ENCODE measurements at places on chromosomes 5 and 9. TPM values are rescaled to one million over a fixed set of nuclear protein-coding genes. Genes with fewer than 3 reads are reported as not detected.

- no peak for DNase-seq
Observed at GRCh38 chr5:174744896-174745295, 20.5 kb downstream of the MSX2 start.

Gene SPAAR
- 3.2 TPM for polyA plus RNA-seq

DNA sequence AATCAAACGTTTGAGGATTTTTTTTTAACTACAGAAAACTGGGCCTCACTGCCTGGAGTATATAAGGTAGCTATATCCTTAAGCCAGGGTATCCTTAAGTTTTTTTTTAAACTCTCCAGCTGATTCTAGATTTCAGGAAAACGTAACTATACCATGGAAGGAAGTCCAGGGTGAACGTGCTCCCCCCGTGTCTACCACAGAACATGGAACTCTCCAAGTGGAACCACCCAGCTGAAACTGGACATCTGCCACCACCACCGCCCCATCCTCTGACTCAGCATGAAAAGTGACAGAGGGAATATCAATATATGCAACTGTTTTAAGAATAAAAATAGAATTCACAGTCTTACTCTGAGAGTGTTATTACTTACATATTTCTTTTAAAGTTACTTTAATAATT is 61.3 kb downstream of the DROSHA start:
- DNase-seq: no peak

DNA sequence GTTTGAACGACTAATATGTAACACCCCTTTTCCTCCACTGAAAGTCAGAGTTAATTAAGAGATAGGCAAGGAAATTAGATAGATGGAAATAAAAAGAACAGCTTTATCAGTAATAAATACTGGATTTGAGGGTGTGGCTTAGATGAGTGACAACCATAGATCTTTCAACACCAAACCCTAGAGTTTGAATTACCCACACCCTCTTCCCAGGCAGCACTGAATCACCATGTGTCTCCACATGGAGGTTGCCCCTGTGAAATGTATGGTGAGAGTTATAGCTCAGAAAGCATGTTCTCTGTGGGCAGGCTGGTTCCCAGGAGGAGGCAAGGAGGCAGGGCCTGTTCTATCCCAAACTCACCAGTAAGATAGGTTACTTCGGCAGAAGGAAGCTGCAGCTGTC is 69.7 kb downstream of the TMEM174 start:
- no peak for DNase-seq

DNA sequence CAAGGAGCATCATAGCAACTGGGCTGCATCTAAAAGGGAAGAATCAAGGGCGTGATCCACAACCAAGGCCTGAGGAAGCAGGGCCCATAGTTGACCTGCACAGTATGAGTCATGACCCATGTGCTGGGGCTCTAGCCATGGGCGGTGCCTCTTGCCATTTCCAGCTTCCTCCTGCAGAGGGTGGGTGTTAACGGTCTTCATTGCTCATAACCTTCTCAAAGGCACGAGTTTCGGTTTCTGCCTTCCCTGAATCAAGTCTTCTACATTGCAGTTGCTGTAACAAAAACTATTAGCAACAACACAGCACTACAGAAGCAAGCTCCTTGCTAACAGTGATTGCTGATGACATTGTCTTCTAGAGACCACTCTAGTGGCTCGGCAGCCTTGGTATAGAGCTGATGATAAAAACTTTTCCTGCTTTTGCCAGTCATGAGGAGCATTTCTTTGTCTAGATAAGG is 66.9 kb downstream of the CTSL start:
- DNase-seq: no peak

DNA sequence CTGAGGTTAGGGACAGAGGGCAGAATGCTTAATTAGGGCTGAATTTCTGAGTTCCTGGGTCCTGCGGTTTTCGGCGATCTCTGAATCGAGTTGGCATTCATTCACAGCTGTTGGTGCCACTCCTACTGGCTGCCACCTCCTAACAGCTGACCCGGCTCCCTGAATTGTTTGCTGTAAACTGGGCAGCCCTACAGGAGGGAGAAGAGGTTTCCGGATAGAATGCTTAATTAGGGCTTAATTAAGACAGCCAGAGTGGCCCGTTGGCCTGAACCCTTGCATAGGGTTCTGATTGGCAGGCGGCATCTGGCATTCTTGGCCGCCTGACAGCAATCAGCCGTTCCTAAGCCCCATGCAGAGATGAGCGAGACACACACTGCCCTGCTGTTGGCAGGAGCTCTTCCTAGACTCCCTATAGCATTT is 25.7 kb downstream of the FRMPD1 start:
- DNase-seq: no peak

Gene LIX1
- 0.65 TPM for polyA plus RNA-seq

DNA sequence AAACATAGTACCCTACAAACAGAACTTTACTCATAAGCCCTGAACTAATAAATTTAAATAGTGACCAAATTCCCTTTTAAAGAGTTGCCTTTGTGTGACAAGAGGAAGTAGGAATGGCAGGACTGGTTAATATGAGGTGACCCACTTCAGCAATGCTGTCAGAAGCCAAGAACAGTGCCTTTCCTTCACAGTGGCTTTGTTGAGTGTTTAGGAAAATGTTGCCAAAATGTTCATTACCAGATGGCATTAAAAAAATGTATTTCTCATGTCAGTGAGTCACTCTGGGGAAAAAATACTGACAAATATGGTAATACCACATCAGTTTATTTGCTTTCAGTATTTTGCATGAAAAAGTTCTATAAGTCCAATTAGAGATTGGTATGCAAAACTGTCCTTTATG is 103.3 kb downstream of the DIRAS2 start:
- DNase-seq: no peak

DNA sequence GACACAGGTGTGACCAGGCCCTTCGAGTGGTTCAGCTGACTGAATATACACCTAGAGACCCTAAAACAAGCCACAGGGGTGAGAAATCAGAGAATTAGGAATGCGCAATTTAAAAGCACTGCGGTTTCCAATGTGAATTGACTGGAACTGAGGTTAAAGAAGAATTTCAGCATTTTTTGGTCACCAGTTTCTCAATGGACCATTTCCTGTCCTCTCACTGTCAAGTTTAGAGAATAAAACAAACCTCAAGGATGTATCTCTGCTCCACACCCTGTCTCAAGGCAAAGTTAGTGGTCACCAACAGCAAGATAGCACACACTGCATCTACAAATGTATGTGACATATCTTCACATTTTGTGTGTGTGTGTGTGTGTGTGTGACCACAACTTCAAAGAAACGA is 143.8 kb upstream of the MAP3K1 start:
- DNase-seq: no peak

DNA sequence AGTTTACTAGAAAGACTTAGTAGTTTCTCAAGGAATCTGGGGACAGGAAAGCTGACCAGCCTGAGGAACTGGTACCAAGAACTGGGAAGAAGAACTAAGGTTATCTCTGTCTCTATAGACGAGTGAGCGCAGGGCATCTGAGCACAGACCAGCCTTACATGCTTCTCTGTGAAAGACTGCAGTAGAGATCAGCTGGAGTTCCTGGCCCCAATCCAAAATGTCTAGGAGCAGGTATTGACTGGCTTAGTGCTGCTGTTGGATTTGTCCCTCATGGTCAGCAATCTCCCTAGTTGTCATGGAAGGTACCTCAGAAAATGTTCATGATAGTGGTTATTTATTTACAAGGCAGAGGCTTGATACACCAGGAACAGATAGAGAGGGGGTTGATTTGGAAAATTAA is 13.3 kb downstream of the NUP214 start:
- DNase-seq: no peak

GRCh38 chr5:78544561-78545201 is 103.9 kb downstream of the LHFPL2 start:
- DNase-seq: peak; percentile 22

GRCh38 chr5:32583582-32584232 is 1.6 kb upstream of the SUB1 start:
- no peak for DNase-seq

Gene ECSCR
- 31.9 TPM for polyA plus RNA-seq

DNA sequence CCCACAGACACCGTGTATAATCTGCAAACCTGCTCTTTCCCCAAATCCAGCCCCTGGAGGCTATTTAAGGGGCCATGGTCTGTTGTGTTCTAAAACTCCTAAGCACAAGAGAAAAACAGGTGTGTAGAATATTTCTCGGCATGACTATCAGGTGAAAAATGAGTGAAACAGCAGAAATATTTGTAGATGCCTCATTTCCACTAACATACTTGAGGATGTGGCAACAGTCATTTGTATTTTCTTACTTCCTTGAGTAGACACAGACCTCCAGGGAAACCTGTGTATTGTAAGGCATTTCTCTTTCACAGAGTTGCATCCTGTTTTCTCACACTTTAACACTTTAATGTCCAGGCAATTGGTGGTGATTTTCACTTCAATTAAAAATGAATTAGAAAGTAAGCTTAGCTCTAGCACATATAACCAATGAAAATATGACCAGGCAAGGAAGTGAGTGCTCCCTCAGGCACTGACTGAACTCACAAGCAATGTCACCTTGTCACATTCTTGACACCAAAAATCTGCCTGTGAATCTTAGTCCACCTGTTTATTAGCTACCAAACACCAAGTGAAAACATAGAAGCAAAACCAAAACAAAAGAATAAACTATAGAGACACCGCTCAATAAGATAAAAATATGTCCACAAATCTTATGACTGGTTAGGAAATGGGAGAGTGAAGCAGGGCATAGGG is 64.4 kb downstream of the DIRAS2 start:
- no peak for DNase-seq

DNA sequence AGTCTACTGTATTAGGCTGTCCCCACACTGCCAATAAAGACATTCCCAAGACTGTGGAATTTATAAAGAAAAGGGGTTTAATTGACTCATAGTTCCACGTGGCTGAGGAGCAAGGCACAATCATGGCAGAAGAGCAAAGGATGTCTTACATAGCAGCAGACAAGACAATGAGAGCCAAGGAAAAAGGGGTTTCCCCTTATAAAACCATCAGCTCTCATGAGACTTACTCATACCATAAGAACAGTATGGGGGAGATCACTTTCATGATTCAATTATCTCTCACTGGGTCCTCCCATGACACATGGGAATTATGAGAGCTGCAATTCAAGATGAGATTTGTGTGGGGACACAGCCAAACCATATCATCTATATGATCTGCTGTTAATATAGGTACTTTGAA is 14.8 kb upstream of the FSTL4 start:
- no peak for DNase-seq

GRCh38 chr5:140214831-140215230 is 39.8 kb downstream of the CYSTM1 start:
- no peak for DNase-seq

GRCh38 chr5:142881076-142881783 is 111.1 kb downstream of the ARHGAP26 start:
- DNase-seq: no peak

DNA sequence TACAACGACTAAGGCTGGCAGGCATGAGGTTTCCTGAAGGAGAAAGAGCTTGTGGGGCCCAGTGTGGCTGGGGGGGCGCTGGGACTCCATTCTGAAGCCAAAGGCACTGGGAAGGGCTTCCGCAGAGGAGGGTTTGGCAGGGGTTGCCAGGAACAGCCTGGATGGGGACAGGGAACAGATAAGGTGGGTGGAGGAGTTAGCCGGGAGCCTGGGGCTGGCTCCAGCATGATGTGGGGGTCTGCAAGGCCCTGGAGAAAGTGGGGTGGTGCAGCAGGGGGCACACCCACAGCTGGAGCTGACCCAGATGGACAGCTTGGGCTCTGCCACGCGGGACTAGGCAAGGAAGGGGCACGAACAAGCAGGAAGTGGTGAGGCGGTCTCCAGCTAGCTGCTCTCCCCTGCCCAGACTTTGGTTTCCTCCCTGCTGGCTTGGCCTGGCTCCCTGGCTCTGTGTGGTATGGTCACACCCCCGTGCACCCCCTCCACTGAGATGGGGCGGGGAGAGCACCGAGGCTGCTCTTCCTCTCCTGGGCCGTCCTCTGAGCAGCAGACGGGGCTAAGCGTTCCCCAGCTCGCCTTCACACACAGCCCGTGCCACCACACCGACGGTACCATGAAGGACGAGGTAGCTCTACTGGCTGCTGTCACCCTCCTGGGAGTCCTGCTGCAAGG is at the start of gene LTC4S:
Gene LTC4S (plus strand): TSS at position 519 of the 672 bp plus-strand sequence. CDS start 95 bp downstream, at position 614.
- DNase-seq: peak; percentile 56

DNA sequence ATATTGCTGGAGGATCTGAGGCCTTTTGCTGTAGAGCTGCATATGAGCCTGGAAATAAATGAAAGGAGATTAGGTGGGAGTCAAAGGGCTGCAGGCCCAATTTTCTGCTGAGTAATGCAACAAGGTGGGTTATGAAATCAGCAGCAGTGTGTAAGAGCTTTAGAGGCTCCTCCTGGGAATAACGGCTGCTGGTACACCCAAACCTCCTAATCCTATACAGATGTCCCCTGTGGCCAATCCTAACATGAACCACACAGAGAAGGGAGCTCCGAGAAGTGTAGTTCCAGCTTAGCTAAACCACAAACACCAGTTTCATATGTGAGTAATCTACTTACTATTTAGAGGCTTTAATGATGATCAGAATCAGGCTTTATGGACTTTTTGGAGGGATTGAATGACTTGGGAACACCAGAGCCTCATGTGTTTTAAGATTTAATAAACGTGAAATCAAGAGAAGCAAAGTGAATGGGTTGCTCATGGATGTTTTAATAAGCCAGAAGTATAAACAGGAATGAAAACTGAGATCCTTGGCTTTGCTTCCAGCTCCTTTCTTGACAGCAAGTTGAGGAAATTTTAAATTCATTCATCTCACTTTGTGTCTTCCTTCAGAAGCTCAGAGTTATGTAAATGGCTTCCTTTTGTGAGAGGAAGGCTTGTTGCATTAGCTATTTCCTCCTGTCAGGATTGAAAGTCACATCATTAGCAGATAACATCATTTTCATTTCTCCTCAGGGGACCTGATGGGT is 437.5 kb downstream of the TMEM232 start:
- no peak for DNase-seq

DNA sequence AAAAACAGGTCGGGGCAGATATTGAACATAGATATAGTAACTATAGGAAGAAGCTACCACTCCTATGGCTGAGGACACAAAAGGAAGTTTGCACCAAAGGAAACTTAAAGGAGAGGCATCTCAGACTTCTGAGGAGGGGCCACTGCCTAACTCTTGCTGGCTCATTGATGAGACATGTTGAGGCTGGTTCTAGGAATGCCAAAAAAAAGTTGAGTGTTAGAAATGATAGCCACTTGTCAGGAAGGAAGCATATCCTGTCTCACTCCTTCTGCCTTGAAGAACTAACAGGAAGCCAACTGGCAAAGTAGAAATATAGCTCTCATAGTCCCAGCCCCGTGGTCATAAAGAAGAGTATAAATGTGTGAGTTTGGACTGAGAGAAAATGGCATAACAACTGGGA is 23.3 kb upstream of the STOM start:
- no peak for DNase-seq

GRCh38 chr9:18154661-18155060 is 319.3 kb upstream of the ADAMTSL1 start:
- DNase-seq: no peak

Gene OR1B1
- polyA plus RNA-seq: not detected

All from kidney (tissue), 22 donors.